AG09309 (cell line): ENCODE measurements at places on chromosomes 6 and 20.

DNA sequence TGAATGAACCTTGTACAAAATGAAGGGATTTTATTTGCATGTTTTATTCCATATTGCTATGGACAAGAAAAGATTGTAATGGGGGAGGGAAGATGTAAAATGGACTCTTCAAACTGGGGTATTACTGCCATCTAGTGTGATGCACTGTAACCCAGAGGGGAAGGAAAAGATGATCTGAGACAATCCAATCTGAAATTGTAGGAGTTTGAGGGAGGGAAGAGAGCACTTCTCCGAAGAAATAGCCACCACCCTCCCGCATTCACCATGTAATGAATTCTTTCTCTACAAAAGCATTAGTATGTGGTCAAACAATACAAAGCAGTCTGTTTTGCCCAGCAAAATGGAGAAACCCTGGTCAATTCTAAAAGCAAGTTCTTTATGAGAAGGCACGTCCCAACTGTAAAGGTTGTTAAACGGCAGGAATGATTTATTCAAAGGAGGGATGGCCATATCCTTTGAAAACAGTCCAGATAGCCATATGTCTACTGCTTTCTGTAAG lies 679.5 kb upstream of the NRSN1 start:
- no peak for DNase-seq

DNA sequence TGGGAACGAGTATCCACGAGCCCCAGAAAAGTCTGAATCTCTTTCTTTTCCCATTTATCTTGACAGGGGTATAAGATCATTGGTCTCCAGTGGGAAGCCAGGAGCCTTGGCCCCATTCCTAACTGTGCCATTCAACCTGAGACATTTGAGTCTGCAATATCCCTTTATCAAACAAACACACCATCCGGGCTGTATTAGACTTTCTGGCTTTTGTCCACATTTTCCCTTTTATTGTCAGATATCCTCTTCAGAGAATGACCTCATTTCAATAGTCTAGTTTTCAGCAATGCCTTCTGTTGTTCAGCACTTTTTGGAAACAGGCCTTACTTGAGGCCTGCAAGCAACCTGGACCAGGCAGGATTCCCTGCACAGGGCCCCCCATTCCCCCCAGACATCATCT lies 15.7 kb downstream of the BPIFA1 start:
- DNase-seq = no peak

DNA sequence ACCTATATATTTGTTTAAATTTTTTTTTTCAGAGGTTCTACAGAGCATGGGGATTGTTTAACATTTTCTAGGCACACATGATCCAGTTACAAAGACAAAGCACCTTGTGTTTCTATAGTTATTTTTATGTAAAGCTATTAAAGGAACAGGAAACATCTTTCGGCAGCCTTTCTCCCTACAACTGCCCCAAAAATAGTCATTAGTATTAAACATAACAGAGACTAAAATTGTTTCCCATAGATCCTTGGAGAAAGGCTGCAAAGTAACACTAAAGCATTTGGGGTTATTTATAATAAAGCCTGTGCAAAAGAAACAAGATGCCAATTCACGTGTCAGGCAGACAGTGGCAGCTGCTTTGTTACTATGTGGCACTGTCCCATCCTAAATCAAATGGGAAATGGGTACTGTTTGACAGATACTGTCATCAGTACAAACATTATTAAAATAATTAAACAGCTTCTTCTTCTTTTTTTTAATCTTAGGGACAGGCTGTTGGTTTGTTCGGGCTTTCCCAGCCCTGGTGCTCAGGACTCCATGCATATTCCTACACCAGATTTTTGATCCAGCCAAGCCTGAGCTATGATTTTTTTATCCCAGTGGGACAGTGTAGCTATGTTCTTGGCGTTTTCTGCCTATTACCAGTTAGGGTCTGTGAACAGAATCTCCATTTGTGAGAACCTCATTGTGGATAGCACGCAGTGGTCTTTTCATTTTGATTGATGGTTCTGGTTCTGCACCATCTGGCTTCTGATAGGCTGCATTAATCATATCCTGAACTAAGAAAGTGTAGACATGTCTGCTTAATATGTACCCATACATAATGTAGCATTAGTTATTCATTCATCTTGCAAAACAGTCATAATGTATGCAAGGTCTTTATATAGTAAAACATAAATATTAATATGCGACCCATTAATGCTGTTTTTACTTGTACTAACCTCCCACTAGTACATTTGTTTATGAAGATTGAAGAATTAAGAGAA lies 460.4 kb upstream of the SOX4 start:
- DNase-seq = no peak

GRCh38 chr6:99590728-99591672 lies 15.6 kb upstream of the PRDM13 start:
- DNase-seq = no peak

- no peak for DNase-seq
Observed at GRCh38 chr6:87543696-87544473, 45.9 kb downstream of the RARS2 start.

GRCh38 chr6:112036088-112036637 lies 17.7 kb upstream of the CCN6 start:
- no peak for DNase-seq

DNA sequence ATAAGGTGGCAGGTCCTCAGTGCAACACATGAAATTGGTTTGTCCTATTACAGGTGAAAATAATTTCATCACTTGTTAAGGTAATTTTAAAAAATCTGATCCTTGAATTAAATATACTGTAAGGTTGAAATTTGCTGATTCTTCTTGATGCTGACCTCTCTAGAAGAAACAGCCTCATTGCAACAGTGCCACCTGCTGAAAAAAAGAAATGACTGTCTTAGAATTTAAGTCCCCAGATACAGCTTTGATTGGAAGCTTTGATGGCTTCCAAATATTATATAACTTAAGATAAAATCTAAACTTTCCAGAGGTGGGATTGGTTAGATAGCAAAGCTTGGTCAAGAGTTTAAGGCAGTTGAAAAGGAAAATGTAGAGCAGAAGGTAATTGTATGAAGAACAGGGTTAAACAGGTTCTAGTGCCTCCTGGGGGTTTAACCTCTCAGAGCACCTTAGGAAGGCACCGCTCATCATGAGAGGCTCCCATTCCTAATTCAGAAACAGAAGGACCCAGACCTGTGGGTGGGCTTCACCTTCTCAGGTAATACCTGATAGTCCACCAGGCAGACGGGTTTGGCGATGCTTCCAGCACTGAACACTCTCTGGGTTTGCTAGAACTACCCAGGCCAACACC lies 401.0 kb downstream of the PAX1 start:
- peak; percentile 18 for DNase-seq
